ENCODE measurements at places on chromosomes 1 and 21. TPM values are rescaled to one million over a fixed set of nuclear protein-coding genes. Genes with fewer than 3 reads are reported as not detected.

DNA sequence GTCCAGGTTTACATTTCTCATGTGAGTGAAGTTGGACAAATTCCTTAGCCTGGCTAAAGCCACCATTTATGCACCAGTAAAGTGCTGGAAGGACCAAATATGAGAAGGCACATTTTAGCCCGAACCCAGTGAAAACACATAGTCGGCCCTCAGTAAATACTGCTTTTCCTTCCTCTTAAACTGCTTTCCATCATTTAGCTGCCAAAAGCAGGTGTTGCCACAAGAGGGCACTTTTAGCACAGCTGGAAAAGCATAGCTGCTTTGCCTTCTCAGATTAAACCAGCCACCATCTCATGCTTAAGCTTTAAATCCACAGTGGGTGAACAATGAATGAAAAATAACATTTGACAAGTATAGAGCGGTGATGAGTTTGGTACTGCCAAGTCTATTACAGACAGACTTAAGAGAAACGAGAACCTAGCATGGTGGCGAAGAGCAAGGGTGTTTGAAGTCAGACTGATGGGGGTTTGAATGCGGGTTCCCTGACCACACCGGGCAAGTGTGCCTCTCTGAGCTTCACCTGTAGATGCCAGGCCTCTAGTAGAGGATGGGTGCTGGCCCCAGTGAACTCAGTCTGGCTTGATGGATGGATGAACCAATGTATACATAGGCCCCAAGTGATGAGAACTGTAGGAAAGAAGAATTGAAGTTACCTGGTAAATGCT lies 57.8 kb downstream of the SLC35D1 start:
- DNase-seq = peak; percentile 91

The TYW3 gene
- 21.0 TPM for total RNA-seq

The TNFRSF1B gene
- 14.9 TPM for total RNA-seq

The LCE6A gene
- total RNA-seq = not detected

DNA sequence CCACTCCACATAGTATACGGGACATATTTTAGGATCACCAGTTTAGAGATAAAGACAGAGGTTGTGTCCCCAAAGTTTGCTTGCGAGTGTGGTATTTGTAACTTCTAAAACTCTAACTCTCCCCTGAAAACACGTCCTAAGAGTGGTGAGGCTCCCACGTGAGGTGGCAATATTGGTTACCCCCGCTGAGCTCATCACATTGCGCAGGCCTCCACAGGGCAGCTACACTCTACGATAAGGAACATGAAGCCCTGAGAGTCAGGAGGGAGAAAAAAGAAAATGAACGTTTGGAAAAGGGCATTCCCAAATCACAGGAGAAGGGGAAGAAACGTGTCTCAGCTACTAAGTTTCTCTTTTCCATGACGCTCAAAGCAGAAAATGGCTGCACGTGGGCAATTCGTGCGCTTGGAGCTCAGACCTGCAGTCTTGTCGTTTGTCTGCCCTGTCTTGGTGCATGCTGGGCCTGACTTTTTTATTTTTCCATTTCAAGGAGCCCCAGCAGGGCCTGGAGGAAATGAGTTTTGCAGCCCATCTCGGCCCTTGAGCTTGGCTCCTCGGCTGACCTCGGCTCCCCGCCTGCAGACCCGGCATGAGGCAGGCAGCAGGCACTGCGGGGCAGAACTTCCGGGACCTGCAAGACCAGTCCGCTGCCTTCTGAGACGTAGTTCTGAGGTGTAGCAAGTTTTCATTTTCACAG lies 25.7 kb downstream of the ERG start:
- DNase-seq = no peak

- peak; percentile 63 for DNase-seq
Observed at GRCh38 chr21:41250519-41250918, 66.1 kb upstream of the FAM3B start.

DNA sequence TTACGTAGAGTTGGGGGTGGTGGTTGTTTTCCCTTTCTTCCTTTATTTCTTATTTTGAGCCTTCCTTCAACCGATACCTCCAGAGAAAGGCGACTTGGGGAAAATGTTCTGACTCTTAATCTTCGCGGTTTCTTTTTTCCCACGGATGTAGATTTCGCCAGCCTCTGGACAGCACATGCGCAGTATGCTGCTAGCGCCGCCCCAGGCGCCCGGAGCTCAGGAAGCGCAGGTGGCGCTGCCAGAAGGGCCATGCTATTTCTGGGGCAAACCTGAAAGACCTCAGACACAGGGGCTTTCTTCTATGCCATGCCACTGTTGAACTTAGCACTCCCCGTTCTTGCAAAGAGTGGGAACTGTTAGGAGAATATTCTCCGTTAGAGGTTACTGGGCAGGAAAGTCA lies 392.1 kb downstream of the KIF26B start:
- DNase-seq = no peak

GRCh38 chr1:205067031-205067430 lies 17.2 kb downstream of the TMEM81 start:
- DNase-seq = no peak

- DNase-seq = peak; percentile 68
Observed at GRCh38 chr1:42940851-42941639, 17.6 kb downstream of the SLC2A1 start.

DNA sequence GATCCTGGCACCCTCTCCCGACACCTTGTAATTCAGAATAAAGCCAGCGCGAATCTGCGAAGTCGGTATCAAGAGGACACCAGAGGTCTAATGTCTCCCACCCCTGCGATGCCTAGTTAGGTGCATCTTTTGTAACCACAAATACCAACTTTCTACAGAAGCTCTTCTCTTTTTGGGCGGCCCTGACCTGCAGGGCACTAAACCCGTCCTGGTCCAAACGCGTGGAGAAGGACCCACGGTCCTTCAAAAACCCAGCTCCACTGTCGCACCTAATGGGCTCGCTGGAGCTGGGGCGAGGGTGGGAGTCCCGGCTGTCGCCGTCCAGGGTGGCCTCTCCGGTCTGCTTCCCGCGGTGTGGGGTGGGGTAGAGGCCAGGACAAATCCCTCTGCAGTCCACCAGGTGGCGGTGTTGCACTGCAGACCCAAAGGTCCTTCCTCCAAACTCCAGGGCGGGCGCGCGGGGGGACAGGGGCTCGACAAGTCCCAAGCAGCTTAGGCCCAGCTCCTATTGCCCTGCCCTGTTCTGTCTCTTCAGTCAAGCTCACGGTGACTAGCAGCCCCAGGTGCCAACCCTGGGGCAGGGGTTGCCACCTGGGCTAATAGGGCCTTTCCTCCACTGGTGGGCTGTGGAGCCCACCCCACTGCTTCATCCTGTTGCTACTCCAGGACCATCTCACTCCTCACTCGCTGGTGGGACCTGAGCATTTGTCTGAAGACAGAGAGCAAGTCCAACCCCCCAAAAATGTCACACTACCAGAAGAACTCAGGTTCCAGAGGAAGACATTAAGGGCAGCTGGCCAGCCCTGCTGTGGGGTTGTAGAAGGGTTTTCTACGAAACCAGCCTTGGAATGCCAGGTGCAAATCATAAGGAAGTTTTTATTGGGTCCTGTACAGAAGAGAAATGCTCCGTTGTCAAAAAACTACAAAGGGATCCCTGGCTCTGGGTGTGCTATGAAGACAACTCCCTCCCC lies 2.8 kb downstream of the HES3 start:
- peak; percentile 81 for DNase-seq

DNA sequence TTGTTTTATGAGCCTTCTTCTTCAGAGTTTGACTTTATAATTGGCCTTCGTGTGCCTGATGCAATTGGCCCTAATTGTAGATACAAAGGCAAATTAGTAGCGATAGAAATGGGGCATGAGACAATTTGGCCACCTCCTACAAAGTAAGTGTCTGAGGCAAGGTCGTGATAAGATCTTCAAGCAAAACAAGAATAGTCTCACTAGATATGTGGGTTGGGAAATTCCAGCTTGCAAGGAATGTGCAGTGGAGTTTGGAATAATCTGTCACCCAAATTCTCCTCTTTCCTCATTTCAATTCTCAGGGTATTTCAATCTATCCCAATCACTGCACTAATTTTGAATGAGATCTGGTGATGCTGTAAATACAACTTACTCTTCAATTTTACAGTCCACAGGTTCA lies 11.4 kb upstream of the TSNAX start:
- DNase-seq = no peak

DNA sequence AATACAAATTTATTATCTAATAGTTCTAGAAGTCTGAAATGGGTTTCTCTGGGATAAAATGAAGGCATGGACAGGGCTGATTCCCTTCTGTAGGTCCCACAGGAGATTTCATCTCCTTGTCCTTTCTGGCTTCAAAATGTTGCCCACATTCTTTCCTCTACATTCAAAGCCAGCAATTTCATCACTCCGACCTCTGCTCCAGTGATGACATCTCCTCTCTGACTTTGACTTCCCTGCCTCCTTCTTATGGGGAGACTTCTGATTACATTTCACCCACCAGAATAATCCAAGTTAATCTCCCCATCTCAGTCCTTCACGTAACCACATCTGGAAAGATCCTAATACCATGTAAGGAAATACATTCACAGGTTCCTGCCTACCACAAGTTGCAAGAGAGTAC lies 358.0 kb upstream of the C1orf87 start:
- no peak for DNase-seq

The ASCL5 gene
- not detected for total RNA-seq

GRCh38 chr1:23651069-23651808 lies 40.4 kb upstream of the RPL11 start:
- DNase-seq = peak; percentile 26

DNA sequence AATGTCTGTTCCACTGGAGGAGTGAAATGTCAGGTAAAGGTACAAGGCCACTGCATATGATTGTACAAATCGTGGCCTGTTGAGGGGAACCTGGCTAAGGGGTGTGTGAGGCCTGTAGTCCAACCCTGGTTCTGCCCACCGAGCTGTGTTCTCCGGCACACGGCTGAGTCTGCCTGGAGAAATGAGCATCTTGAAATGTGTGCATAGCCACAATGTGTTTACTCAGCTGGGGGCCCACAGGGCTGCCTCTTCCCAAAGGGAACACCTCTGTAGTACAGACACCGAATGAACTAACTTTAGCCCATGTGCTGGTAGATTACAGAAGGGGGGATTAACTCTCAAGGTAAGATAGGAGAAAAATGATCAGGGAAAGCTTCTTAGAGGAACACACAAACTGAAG lies 30.2 kb downstream of the AK4 start:
- peak; percentile 32 for DNase-seq

GRCh38 chr1:207808322-207808705 lies 56.5 kb downstream of the CD46 start:
- DNase-seq = no peak

Data from stomach (tissue), 19 donors.